Right ventricle myocardium superior (tissue), 1 donor: ENCODE measurements at places on chromosomes 11 and 22.

- DNase-seq: no peak
Observed at GRCh38 chr11:8757533-8757932, 74.9 kb downstream of the RPL27A start.

- no peak for DNase-seq
Observed at GRCh38 chr11:39434466-39434865, 2025.0 kb downstream of the LRRC4C start.

DNA sequence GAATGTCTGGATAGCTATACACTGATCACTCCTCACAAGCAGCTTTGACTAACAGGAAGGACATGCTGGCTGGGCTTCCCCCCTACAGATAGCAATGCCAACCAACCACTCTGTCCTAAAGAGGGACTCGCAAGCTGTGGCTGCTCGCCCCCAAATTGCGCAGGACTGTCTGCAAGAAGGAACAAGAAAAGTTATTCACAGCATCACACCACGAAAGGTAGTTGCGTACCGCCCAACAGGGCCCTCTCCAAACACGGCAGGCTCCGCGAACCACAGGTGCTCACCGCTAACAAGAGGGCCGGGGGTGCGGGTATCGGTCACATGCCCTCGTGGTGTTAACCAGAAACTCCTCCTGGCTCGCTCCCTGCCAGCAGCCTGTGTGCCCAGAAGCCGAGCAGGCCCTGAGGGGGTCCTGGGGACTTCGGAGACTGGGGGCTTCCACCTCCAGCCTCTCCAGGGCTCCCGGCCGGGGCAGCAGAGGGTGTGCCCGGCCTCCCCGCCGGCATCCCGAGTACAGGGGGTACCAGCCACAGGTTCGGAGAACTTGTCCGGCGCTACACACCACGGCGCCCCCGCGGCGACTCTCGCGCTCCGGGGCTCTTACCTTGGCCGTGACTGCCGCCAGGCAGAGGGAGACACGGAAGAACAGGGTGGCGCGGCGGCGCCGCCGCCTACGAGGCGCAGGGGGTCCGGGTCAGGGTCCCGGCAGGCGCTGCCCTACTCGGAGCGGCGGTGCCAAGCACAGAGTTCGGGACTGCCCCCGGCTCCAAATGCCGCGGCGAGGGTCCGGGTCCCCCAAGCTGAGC, 682 bp downstream of the LARGE1 start:
- DNase-seq: peak; percentile 50

- peak; percentile 91 for DNase-seq
Observed at GRCh38 chr11:118180300-118180703, 3.9 kb upstream of the SCN2B start.

DNA sequence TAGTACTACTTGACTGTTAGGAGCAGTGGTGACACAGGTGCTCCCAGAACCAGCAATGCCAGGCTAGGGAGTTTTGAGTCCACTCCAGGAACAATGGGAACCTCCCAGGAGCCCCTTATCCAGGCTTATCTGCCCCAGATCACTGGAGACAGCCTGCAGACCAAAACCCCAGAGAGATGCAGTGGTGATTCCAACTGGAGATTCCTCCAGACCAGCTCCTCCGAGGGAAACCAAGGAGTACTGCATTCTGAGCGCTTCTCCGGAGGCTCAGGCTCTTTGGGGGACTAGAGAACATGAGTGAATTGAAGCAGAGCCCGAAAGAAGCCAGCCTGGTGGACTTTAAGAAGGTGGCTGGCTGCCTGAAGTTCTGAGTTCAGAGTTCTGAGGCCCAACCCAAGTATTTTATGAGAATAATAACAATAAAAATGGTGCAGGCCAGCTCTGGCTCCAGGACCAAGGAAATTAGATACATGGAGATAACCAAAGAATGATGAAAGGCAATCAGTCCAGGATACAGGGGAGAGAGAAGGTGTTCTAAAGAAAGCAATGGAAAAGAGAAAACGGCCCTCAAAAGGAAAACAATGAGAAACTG, 1.3 kb upstream of the TMEM25 start:
- DNase-seq: no peak

DNA sequence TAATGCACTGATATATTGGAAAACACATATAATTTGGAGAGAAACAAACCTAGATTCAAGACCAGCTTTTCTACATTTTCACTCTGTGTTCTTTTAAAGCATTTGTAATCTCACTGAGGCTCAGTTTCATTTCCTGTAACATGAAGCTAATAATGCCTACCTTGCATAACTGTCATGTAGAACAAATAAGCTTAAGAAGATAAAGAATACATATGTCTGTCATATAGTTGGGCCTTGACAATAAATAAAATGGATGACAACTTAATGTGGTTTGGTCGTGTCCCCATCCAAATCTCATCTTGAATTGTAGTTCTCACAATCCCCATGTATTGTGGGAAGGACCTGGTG, 35.2 kb upstream of the FIBIN start:
- no peak for DNase-seq

- peak; percentile 76 for DNase-seq
Observed at GRCh38 chr11:33936725-33937604, 45.1 kb upstream of the LMO2 start.

DNA sequence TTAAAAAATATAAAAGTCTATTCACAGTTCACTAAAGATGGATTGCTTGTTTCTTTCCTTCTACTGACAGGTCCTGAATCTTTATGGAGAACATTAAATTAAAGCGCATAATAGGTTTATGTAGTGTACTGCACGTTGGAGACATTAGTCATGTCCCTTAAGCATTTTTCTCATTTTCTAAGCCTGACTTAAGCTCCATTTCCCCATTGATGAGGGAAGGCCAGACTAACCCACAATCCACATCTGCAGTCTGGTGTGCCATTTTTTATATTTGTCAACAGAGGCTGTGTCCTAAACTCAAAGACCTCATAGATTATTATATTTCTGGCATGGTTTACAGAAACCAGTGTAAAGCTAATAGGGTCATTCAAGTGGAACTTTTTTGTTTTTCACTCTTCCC, 39.9 kb downstream of the CADM1 start:
- no peak for DNase-seq

DNA sequence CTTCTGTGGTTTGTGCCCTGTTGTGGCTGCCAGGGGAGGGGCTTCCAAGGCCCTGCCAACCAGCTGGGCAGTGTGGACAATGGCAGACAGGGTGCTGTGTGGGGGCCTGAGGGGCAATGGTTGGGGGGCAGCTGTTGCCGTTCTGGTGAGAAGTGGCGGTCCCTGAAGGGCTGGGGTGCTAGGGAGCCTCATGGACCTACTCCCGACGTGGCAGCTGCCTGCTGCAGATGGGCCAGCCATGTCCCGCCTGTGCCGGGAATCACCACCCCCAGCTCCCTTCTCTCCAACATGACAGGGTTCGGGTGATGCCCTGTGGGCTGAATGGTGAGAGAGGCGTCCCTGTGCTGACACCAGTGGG, 74.2 kb downstream of the KCNQ1 start:
- DNase-seq: no peak

DNA sequence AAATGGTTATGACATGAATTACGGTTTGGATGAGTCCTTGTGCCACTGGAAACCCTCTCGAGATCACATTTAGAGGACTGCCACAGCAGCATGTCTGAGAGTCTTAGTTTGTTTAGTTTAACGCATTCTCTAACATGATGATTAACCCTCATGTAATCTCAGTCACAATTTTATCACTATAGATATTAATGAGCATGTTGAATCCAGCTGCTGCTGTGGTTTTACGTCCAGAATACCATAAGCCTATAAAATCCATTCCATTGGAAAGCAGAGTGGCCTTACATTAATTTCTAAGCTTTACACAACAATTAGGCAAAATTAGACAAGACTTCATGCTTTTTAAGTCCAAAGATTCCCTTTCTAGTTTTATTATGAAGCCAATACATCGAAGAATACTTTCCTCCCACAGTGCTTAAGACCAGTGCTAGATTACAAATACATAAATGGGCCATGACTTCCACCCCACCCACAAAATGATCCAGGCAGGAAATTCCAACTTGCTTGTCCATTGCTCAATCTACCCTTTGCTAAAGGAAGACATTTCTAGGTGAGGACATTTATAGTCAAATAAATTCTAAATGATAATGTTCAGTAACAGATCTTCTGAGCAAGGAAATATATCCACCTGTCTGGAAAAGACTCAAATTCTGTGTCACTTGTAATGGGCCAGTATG, 3.5 kb upstream of the ELMOD1 start:
- DNase-seq: no peak

- no peak for DNase-seq
Observed at GRCh38 chr11:76075716-76076115, 130.6 kb downstream of the WNT11 start.

- no peak for DNase-seq
Observed at GRCh38 chr11:132858223-132858622, 674.1 kb downstream of the OPCML start.

DNA sequence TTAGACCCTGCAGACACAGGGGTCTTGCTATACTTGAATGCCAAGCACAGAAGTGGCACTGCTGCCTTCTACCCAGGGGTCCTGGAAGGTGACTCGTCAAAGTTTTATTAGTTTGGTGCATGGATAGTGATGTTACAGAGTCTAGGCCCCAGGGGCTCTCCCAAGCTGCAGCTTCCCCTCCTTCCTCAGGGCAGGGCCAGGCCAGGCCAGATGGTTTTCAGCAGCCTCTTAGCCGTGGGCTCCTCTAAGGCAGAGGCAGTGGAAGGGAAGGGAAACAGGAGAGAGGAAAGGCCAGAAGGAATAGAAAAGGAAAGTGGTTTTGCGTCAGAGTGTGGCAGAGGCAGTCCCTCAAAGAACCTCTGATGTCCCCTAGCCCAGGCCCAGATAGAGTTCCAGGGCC, 21.9 kb downstream of the ANKK1 start:
- DNase-seq: no peak

- no peak for DNase-seq
Observed at GRCh38 chr11:88629496-88629895, 292.0 kb upstream of the CTSC start.

- peak; percentile 43 for DNase-seq
Observed at GRCh38 chr11:93528757-93529645, 14.2 kb downstream of the SMCO4 start.

- DNase-seq: no peak
Observed at GRCh38 chr11:125124618-125124992, 13.2 kb upstream of the TMEM218 start.

- no peak for DNase-seq
Observed at GRCh38 chr11:126378763-126379162, 23.3 kb downstream of the ST3GAL4 start.

DNA sequence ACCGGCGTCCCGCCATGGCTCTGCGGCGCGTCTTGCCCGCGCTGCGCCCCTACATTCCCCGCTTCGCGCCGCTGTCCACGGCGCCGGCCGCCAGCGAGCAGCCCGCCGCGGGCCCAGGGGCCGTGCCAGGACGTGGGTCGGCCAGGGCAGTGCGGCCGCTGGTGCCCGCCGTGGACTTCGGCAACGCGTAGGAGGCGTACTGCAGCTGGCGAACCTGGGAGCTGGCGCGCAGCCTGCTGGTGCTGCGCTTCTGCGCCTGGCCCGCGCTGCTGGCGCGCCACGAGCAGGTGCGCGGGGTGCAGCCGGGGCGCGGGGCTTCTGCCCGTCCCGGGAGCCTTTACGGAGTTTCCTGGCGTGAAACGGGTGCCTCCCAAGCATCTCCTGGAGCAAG, 20.1 kb downstream of the DGCR6L start:
- peak; percentile 55 for DNase-seq

- DNase-seq: no peak
Observed at GRCh38 chr22:37295213-37295886, 13.0 kb downstream of the CYTH4 start.

- DNase-seq: no peak
Observed at GRCh38 chr22:25137577-25138525, 61.8 kb upstream of the CRYBB3 start.

DNA sequence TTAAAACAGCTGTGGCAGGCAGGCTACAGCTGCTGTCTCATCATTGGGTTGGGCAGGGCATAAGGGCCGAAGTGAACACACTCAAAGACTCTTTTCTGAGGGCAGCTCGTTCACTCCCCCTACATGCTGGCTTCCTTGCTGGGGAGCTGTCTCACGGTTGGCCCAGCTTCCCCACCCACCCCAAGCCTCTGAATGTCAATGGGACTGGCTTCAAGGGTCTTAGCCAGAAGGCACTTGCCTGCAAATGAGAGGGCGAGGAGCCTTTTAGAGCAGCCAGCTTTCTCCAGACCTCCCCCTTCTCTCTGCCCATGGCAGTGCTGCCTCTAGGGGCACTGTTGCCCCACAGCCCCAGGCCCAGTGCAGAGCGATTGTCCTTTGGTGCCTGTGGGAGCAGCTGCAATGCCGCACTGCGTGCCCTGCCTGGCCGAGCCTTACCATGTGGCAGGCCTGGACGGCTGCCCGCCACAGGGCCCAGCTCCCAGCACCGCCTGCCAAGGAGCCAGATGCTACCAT, 94.7 kb upstream of the RASSF10 start:
- peak; percentile 83 for DNase-seq

- DNase-seq: no peak
Observed at GRCh38 chr11:64385945-64386704, 27.2 kb downstream of the RPS6KA4 start.

- DNase-seq: peak; percentile 54
Observed at GRCh38 chr11:46537537-46538295, 56.1 kb downstream of the AMBRA1 start.

DNA sequence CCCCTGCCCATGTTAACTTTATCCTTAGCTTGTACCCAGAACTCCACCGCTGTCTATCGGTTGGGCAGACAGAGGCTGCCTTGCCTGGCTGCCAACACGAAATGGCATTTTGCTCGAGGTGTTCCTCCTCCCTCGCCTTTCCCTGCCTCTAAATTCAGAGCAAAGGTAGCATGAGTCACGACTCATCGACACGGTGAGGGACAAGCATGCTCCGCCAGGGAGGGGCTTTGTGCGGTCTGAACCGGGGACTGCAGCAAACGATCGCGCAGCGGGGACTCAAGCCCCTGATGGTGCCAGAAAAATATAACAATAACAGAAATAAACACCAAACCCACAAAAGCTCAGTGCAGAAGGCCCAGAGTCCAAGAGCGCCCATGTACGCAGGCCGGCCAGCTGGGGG, 52.3 kb downstream of the RTL6 start:
- DNase-seq: no peak

DNA sequence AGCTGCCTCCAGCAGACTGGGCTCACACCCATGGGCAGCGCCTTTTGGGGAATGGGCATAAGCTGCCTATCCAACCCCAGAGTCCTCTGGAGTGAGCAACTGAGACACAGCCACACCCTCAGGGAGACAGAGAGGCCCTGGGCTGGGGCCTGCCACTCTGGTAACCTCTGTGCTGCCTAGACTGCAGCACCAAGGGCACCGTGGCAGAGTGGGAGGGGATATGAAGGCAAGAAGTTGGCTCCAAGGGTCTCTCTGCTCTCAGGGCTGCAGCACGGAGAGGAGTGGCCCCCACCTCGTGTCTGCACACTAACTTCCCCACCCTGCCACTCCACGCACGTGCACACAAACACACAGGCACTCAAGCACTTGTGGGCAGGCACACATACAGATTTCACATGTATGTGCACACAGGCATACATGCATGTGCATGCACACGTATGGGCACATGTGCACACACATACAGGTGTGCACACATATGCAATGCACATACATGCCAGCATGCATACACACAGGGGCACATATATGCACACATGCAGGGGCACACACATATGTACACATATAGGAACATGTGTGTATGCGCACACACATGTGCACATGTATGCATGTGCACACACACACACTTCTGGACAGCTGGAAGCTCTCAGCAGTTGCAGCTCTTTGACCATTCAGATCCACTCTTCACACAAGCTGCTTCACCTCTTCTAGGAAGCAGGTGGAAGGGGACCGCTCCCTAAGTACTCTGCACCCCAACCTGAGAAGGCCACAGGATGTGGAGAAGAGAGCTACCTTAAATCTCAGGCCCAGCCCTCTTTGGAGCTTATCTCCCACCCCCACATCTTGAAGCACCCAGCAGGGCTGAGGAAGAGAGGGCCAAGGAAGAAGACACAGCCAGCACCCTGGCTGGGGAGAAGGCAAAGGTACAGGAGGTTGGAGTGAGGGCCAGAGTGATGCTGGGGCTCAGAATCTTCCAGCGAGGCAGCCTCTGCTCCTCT, 4.3 kb downstream of the IGSF9B start:
- DNase-seq: peak; percentile 60
